ENCODE measurements at places on chromosomes 16 and 17.
A peak's percentile ranks its signal among the peaks of the same experiment; 100 is the strongest.

DNA sequence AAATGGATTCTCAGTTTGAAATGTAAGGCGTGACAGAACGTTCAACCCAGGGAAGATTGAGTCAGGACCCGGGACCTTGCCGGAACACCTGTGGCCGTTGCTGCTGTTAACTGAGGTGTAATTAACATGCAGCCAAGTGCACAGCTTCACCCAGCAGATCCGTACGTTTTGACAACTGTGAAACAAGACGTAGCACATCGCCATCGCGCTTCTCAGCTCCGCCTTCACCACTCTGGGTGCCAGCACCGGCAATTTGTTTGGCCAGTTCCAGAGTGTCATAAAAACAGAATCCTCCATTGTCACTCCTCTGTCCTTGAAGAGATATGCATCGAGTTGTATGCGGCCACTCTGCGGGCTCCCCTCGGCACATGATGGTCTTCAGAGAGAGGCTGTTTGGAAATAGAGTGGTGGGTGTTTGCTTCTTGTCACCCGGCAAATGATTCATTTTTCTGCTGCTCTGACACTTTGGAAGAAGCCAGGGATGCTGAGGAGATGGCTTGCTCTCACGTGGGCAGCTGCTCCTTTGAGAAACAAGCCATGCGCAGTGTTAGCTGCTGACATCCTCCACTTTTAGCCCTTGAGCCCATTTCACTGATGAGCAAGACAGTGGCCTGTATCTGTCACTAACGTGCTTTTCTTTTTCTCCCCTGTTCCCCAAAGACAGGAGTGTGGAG lies 22.6 kb downstream of the NAA60 start:
- DNase-seq, result no peak

GRCh38 chr17:14346801-14347200 lies 45.9 kb downstream of the HS3ST3B1 start:
- no peak for DNase-seq

GRCh38 chr16:27450196-27450549 lies 48.2 kb downstream of the IL21R start:
- DNase-seq, result no peak

GRCh38 chr16:20903116-20903898 lies 2.7 kb downstream of the LYRM1 start:
- DNase-seq, result no peak

DNA sequence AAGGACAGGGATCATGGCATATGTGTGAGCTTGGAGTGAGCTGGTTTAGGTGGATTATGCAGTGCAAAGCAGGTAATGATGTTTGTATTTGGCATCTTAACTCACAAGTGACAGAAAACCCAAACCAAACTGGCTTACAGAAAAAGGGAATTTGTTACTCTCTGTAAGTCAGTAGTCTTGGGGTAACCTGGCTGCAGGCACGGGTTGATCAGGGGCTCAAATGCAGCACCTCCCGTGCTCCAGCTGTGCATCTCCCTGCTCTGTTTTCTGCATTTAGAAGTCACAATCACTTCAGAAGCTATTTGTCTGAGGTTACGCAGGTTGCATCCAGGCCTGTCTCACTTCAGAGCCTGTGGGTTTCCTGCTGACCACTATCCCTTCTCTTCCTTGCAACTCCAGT lies 354.3 kb downstream of the CPPED1 start:
- DNase-seq, result no peak

- no peak for DNase-seq
These were observed 113.3 kb upstream of the ADAMTS18 start for GRCh38 chr16:77548151-77548550.

GRCh38 chr16:85010446-85010930 lies 847 bp downstream of the ZDHHC7 start:
- DNase-seq, result no peak

- peak; percentile 53 for DNase-seq
These were observed 7.0 kb downstream of the KRT14 start for GRCh38 chr17:41579484-41580243.

DNA sequence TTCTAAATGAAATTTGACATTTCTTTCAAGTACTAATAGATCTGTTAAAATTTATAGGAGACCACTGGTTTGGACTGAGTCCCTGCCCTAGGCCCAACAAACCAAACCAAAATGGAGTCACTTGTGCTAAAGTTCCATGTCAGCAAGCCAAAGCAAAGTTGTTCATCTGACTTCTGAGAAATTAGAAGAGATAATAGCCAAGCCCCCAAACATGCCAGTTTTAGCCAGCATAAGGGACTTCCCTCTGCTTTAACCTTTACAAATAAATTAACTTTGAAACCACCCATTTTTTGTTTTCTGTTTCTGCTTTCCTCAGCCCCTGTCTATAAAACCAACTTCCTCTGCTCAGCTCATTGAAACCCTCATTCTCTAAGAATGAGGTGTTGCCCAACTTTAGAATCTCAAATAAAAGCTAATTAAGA lies 18.9 kb downstream of the CDR2 start:
- no peak for DNase-seq

All from effector memory CD8-positive, alpha-beta T cell (primary cell).